DMS79 (cell line): ENCODE measurements at places on chromosomes 4 and X.

DNA sequence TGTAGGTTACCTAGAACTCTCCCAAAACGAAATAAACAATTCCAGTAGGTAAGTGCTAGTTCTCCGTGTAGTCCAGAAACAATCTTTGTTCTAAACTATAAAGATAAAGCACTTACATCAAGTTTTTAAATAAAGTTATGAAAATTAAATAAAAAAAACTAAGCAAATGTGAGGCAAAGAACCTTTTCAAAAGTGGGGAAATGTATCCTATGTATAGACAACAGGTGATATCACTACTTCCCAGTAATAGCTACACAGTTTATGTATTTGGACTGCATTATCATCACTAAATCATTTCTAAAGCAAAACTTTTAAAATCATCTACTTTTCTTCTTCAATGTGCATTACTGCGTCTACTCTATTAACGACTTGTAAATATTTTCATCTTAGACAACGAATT is 2.0 kb downstream of the YTHDC1 start:
- no peak for DNase-seq

- DNase-seq, result no peak
These were observed 303.0 kb downstream of the EPHA5 start for GRCh38 chr4:65367306-65367705.

- DNase-seq, result peak; percentile 38
These were observed 66.0 kb downstream of the TBL1X start for GRCh38 chrX:9530848-9531274.

DNA sequence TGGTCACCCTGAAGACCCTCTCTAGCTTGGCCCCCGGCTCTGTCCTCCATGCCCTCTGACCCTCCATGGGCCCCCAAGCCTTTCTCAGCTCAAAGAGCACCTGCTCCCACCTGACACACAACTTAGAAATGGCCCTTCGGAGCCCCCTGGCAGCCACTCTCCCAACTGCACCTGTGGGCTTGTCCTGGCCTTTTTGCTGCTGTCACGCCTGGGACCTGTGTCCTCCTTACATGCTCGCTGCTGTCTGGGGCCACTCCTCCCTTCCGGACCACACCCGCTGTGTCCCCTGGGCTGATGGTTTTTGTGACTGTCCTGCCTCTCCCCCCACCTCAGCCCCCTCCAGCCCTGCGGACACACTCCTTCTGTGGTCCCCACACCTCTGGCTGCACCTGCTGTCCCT is 106.2 kb upstream of the AFAP1 start:
- no peak for DNase-seq

DNA sequence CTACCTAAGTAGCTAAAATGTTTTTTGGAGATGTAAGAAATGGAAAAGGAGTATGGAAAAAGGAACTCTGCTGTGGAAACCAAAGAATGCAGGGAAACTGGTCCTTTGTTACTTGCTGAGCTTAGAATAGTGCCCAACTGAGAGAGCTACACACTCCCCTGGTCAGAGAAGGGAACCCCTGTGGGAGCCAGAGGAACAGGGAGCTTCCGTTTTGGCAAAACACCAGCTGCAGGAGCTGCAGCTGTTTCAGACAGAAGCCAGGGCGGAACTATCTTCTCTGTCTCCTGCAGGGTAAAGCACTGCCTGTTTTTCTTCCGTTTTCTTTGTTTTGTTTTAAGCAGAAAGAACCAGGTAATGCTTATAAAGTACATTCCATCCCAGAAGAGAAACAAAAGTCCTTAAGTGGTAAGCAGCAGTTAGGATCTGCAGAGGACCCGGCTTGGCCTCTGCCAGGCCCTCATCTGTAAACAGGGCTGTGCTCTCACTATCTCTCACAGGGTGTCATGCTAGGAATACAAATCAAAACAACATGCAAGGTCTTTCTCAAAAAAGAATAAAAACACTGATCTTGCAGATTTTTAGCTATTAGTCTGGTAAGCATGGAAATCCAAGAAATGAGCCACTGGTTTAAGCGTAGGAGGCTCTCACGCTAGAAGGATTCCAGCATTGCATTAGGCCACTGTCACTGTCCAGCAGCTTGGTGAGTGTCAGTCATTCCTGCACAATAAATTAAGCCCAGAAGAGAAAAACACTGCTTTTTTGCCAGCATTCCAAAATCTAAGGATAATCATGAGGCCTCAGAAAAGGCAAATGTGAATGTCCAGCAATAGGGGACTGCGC is 76.1 kb downstream of the CHST7 start:
- no peak for DNase-seq

- no peak for DNase-seq
These were observed 38.3 kb downstream of the ACOX3 start for GRCh38 chr4:8402181-8402597.

DNA sequence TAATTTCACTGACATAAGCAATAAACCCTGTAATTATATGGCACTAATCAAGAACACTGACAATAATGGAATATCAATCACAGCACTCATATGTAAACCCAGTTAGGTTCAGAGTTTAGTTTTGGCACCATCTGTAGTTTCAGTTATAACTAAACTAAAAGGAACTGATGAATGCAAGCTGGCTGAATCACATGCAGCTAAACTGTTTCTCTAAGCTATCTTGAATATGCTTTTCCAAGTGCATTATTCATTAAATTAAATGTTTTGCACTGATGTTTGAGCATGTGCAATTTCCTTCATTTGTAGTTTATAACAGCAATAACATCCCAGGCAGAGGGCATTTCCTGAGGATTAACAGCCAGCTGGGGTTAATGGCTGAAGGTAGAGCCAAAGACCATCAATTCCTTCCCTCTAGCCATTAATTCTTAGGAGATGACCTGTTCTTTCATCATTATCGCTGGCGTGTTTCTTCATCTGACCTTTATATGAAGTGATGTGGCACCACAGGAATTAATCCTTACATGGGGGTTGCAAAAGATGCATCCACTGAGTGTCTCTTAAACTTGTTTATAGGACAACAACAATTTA is 562.8 kb upstream of the IGFBP7 start:
- DNase-seq, result no peak

- no peak for DNase-seq
These were observed 1240.7 kb downstream of the C4orf33 start for GRCh38 chr4:130336585-130337217.

DNA sequence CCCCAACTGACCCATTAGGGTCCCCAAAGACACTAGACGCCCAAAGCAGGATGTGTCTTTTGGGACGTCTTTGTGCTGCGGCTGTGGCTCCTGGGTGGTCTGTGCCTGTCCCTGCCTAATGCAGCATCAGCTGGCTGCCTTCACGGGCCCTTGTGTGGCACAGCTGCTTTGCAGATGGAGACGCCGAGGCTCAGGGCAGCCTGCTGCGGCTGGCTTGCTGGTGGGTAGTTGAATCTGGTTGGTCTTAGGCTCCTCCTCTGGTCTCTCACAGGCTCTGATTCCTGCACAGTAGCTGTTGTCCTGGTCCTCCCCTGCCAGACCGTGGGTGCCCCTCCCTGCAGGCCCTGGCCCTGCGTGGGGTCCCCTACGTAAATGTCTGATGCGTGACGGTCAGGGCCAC is 8.1 kb downstream of the CPZ start:
- no peak for DNase-seq

DNA sequence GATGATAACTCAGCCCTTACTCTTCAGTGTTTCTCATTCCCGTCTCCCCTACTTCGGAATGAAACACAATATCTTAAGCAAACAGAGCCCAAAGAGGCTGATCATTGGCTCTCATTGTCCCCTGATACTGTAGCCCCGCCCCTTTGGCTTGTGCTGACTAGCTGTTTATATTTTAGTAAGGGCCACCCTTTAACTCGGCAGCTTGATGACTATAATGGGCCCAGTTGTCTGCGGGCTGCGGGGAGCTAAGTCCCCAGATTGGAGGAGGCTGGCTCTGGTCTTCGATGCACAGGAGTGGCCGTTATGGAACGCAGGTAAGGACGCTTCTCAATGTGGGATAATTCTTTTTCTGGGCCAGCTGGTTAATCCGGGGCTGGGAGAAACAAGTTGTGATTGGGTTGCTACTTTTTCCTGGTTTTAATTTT is at the start of gene TRIM2:
TSS of gene TRIM2 (plus strand) at position 197 of the 425 bp plus-strand sequence. CDS start at position 285, 88 bp downstream.
- DNase-seq, result no peak

DNA sequence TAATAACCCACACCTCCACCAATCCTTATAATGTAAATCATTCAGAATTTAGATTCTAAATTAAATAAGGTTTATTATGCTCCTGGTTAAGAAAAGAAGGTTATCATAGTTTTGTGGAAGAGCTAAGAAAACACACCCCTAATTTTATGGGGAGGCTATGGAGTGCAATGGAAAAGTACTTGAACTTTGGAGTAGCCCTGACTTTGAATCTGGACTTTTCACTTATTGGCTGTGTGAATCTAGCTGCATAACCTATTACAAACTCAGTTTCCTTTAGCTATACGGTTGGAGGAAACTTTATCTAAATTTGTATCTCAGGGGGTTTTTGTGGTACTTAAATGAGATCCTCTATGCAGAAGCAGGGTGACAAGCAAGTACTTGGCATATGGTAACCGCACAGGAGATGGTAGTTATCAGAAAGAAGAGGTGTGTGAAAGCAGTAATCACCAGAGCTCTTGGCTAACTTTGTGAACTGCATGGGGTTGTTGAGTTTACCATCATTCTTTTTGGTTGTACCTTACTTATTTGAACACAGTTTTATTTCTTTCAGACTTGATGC is 143.1 kb downstream of the SHROOM3 start:
- no peak for DNase-seq

- DNase-seq, result no peak
These were observed 39.6 kb upstream of the SLC7A3 start for GRCh38 chrX:70970482-70970995.

DNA sequence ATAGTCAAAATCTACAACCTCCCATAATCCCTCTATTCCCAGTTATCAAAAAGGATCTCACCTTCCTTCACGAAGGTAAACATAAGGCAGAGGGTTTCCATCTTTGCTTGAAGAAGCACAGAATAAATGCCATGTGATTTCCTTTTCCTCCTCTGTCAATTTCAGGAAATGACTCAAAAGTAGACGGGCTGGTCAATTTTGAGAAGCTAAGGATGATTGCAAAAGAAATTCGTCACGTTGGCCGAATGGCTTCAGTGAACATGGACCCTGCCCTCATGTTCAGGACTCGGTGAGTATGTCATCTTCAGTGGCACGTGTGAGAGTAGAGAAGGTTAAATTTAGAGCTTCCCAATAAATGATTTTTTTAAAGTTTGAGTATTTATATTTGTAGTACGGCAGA is 240.2 kb downstream of the RAPGEF2 start:
- no peak for DNase-seq

- no peak for DNase-seq
These were observed 11.9 kb downstream of the RPS6KA3 start for GRCh38 chrX:20254712-20255299.

GRCh38 chrX:2828344-2828958 is at the start of gene GYG2:
Gene GYG2, plus strand, starts transcription at chrX:2828930. Its CDS starts 1,259 bp downstream, at chrX:2830189.
- DNase-seq, result no peak

GRCh38 chr4:71608678-71609071 is 175.2 kb downstream of the GC start:
- no peak for DNase-seq

- DNase-seq, result no peak
These were observed 16.5 kb upstream of the GALNT7 start for GRCh38 chr4:173152104-173152503.

DNA sequence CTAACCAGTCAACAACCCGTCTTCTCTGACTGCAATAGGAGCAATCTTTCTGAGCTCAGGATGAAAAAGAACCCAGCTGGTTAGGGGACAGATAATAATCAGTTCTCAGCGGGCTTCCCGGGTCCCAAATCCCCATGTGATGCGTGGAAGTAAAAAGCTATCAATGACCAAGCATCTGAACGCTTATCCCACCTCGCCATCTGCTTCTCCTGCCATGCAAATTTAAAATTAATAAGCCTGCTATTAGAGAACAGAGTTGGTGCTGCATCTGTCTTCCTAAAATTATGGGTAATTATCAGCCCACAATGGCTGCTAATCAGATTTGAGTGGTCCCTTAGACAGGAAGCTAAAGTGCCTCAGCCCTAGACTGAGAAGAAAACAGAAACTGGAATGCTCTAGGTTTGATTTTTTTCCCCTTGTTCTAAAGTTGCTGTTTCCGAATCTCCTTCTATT is 37.5 kb downstream of the AFAP1 start:
- no peak for DNase-seq

GRCh38 chr4:94701631-94702300 is 56.0 kb upstream of the BMPR1B start:
- DNase-seq, result no peak

GRCh38 chrX:111010111-111010510 is 85.9 kb upstream of the PAK3 start:
- DNase-seq, result peak; percentile 22

DNA sequence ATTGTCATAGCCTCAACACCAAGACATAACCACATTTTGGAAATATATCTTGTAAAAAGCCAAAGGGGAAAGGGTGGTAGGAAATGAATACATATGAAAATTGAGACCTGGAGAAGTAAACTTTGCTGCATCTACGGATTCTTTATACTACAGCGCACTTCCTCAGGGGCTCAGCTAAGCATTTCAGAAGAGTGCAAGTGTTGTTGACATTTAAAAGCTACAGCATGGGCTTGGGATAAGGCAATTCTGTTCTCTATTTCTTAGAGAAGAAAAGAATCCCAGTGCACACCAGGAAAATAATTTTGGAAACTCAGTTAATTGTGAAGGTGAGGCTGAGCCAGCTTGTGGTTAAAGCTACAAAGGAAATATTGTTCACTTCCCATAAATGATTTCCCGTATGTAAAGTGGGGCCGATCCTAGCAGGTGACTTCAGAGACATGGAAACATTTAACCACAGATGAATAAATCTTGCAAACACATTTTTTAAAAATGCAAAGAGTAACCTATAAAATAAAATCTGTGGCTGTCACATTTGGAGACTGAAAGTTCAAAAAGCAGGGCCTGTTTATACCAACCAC is 12.6 kb upstream of the GBA3 start:
- no peak for DNase-seq

GRCh38 chr4:185237175-185237574 is 27.8 kb downstream of the SNX25 start:
- no peak for DNase-seq

DNA sequence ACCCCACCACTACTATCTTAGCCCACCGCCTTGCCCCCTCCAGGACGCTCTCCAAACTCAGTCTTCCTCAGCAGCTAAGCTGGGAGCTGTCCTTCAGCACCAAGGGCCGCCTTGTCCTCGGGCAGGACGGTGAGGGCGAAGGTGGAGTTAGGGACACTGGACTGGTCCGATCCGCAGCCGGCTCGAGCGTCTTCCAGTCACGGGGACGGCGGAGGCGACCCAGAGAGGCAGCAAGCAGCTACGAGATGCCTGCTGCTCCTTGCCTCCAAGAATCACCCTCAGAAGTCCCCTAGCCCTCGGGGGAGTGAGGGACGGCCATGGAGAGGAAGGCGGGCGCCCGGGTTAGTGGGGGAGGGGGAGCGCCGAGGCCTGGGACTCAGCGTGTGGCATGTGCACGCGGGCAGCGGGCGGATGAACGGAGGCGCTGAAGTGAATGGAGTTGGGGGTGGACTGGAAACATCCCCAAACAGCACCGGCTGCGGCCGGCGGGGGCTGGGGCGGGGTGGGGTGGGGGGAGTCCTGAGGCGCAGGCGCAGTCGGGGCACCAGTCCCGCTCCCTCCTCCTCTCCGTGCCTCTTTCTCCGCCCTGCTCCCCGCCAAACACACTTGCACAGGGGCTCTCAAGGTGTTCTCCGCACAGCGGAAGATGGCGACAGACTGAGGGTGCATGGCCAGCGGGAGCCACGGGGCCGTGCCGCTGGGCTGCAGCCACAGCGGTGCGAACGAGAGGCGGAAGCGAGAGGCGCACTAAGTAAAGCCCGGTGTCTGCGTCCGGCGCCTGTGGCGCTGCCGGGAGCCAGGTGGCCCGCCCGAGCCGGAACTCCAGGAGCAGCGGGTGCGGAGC is at the start of gene NALF2:
TSS of gene NALF2 (plus strand) at position 545 of the 844 bp plus-strand sequence. CDS start 957 bp downstream, outside the sequence.
- peak; percentile 16 for DNase-seq
